ENCODE measurements at places on chromosomes 1 and 21.
A peak's percentile ranks its signal among the peaks of the same experiment; 100 is the strongest.

- DNase-seq, result no peak
Measured at GRCh38 chr1:33379631-33380354, 51.1 kb downstream of the PHC2 start.

DNA sequence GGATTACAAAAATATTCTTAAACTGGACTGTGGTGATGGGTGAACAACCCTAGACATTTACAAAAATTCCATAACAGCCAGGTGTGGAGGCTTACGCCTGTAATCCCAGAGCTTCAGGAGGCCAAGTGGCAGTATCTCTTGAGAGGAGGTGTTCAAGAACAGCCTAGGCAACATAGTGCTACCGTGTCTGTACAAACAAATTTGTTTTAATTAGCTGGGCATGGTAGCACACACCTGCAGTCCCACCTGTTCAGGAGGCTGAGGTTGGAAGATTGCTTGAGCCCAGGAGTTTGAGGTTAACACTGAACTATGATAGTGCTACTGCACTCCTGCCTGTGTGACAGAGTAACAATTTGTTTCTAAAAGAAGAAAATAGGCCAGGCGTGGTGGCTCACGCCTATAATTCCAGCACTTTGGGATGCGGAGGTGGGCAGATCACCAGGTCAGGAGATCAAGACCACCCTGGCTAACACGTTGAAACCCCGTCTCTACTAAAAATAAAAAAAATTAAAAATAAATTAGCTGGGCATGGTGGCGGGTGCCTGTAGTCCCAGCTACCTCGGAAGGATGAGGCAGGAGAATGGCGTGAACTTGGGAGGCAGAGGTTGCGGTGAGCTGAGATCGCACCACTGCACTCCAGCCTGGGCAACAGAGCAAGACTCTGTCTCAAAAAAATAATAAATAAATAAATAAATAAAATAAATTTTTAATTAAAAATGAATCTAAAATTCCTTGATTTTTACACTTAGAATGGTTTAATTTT lies 37.1 kb downstream of the ARID4B start:
- no peak for DNase-seq

DNA sequence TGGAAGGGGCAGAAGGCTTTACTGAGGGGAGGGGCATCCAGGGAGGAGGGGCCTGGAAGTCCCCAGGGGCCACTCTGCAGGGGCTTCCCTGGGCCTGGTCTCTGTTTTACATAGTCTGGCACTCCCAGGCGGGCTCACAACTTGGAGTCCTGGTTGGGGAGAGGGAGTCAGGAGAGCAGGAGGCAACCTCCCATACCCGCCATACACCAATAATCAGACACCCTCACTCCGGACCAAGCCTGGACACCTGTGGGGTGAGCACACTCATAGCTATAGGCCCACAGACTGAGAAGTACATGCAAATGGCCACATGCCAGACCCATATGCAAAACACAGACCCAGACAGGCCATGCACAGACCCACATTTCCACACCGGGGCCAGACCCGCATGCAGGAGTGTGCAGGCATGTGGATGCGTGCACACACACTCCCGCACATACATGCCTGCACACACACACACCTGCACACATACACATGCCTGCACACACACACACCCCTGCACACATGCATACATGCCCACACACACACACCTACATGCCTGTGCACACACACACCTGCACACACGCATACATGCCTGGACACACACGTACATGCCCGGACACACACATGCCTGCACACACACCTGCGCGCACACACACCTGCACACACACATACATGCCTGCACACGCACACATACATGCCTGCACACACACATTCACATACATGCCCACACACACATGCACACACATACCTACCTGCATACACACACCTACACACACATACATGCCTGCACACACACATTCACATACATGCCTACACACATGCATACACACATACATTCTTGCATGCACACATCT lies 89.5 kb upstream of the RUNX3 start:
- DNase-seq, result no peak

DNA sequence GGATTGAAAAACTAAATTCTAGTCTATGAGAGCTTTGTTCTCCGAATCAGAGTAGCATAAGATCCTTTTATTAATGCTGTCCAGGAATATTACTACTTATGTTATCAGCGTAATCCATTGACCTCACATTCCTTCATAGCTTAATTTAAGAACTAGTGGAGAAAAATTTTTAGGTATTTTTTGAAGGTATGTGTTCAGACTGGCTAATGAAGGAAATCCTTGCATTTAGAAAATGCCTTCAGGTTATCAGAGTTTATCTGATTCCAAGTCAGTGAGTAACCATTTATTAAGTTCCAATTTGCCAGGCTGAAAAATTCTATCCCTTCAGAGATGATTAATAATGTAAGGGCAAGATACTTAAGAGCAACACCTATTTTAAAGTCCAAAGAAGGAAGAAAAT lies 338.2 kb upstream of the B3GALT2 start:
- DNase-seq, result no peak

- no peak for DNase-seq
Measured at GRCh38 chr21:38825921-38826320, 20.2 kb downstream of the ETS2 start.

DNA sequence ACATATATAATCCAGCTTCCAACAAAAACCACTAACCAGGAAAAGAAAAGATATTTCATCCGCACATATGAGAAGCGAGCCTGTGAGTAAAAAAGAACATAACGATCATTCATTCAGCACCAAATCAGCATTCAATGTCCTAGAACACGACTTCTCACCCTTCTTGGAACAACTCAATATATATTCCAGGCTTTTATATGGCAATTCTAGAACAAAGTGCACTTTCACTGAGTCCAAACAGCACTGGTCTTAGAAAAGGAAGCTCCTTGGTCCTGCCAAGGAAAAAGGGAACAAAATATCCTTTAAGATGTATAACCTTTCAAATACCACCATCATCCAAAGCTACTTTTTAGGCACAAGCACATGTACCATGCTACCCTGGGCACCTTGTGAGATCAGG lies 44.5 kb downstream of the RPL5 start:
- DNase-seq, result no peak

GRCh38 chr1:2547210-2548067 lies 8.7 kb upstream of the TNFRSF14 start:
- no peak for DNase-seq

DNA sequence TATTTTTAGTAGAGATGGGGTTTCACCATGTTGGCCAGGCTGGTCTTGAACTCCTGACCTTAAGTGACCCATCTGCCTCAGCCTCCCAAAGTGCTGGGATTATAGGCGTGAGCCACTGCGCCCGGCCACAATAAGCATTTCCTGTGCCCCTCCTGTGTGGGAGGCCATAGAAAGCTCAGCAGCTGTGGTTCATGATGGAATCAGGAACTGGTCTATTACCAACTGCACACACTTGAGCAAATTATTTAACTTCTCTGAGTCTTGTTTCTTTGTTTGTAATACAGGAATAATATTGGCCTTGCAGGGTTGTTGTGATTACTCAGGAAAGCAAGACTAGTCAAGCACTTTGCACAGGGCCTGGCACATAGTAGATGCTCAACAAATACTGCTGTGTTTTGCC lies 15.0 kb downstream of the RHBG start:
- no peak for DNase-seq

DNA sequence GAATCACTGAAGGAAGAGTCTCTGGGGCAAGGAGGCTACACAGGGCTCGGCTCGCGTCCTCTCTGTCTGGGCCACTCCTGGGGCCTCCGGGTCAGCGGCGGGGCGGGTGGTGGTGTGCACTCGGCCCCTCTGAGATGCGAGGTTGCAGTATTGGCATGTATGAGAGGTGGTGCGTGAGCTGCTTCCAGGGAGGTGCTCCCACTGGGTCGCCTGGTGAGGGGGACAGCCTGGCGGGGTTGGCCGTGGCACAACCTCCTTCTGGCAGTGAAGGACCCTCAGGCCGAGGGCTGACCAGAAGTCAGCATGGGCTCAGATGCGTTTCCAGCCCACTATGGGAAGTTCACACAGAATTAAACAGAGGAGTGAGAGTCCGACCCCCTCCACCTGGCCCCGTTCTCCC lies 38.5 kb upstream of the COL18A1 start:
- no peak for DNase-seq

DNA sequence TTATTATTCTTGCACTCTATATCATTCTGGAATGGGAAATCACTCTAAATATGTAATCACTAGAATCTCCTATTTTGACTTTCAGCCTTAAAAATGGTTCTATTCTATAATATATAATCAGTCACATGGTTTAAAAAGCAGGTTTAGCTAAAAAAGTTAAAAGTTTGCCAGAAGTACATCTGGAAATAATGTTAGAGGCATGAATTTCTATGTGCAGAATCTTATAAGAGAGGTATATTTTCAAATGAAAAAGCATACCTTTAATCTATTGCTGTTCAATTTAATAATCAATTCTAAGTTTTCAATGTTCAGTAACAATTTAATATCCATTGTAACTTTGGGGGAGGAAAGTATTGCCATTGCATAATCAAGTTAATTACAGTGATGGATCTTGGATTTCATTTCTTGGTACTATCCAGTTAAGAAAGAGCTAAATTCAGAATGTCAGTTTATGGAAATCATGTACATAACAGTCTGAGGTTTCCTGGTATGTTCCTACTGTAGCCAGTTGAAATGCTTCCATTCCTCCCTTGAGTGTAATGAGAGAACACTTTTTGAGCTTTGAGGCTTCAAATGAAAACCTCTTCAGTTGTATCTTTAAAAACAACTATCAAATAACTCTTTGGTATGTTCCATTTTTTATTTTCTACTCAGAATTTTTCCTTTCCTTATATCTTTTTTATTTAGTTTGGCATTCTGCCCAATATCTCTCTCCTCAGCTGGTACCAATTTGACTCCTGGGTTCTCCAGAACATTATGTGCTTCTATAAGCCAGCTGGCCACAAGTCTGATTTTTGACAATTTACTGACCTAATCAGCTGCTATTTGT lies 175.7 kb upstream of the COL11A1 start:
- DNase-seq, result no peak

GRCh38 chr1:206471415-206471801 lies 1.1 kb downstream of the IKBKE start:
- no peak for DNase-seq

DNA sequence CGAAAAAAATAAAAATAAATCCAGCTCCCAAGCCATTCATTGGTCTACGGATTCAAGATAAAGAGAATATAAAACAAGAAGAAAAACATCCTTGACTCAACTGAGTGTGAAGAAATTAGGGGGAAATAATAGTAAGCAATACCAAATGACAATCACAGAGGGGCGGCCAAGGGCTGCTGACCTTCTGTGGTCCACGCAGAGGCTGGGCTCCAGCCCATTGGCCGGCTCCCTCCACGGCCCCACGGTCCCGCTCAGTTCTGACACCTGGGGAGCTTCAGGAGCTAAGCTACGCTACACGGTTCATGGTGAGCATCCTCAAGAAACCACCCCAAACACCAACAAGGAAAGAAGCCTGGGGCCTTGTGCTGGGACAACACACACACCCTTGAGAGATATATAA lies 400 bp upstream of the KRTAP10-12 start:
- DNase-seq, result no peak

- peak; percentile 64 for DNase-seq
Measured at GRCh38 chr1:71086331-71086730, 5.5 kb upstream of the ZRANB2 start.

GRCh38 chr1:69766431-69767180 lies 198.9 kb downstream of the LRRC7 start:
- DNase-seq, result no peak

DNA sequence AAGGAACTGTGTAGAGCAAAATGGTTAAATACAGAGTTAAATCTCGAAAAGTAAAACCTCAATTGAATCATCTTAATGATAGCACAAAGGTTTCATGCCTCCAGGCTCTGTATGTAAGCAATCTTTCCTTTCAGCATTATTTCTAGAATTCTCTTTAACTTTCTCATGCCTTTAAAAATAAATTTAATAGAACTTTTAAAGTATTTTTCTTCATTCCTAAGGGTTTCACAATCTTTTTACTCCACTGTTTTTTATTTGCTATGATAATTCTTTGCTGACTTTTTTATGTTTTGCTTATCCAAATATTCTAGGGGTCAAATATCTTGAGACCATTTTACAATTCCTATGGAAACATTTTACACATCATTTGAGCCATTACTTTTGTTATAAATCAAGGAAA lies 288.0 kb downstream of the BACH1 start:
- peak; percentile 26 for DNase-seq

- no peak for DNase-seq
Measured at GRCh38 chr21:45617021-45617921, 26.3 kb upstream of the PCBP3 start.
